ENCODE measurements at places on chromosomes 5 and 9. TPM values are rescaled to one million over a fixed set of nuclear protein-coding genes. Genes with fewer than 3 reads are reported as not detected.

PCDHGA5 gene
- 0.51 TPM for total RNA-seq

SOHLH1 gene
- not detected for total RNA-seq

PCDHGA9 gene
- total RNA-seq = 0.23 TPM

COL15A1 gene
- total RNA-seq = not detected

GRCh38 chr9:77960356-77961153 lies 71.1 kb downstream of the GNAQ start:
- H3K4me3 ChIP-seq = no peak overlapping the region
- no peak for DNase-seq
- no peak overlapping the region for H3K27ac ChIP-seq

DNA sequence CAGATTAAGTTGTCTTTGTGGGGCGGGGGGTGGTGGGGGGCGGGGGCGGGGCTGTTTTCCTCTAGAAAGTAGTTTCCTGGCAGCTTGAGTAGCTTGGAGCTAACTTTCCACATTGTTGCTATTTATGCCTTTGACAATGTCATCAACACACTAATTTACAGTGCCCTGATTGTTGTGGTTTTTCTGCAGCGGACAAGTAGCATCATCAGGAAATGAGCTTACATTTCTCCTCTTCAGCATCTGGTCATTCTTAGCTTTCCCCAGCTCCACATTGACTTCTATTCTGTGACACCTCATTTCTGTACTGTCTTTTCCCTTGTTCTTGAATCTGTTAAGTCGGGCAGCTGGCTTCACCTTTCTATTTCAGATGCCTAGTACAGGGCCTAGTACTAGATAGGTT lies 112.3 kb upstream of the RAD23B start:
- no peak for DNase-seq
- no peak overlapping the region for H3K4me3 ChIP-seq
- peaks cover 3% of the 10 kb centered on the region for H3K27me3 ChIP-seq
- peaks cover 25% of the 10 kb centered on the region for H3K4me1 ChIP-seq

DNA sequence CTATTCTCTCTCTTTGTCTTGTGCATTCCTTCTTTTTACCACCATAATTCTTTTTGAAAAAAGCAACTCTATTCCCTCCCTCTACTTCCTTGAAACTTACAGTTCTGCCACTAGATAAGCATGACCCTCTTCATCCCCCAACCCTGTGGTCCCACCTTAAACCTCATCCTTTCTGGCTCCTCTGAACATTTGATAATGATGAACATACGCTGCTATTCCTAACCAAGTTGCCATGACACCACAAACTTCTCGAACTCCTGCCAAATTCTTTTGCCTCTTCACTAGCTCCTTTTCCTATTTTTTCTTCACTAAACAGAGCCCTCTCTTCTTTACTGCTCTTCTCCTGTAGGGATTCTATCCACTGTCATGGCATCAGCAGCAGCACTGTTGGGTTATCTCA lies 57.1 kb downstream of the MOCS2 start:
- peaks cover 15% of the 10 kb centered on the region for H3K27me3 ChIP-seq
- H3K4me3 ChIP-seq = no peak overlapping the region
- H3K27ac ChIP-seq = no peak overlapping the region
- peaks cover 2% of the 10 kb centered on the region for H3K4me1 ChIP-seq
- peaks cover 17% of the 10 kb centered on the region for H3K36me3 ChIP-seq

GRCh38 chr9:85723215-85723614 lies 18.5 kb downstream of the AGTPBP1 start:
- H3K36me3 ChIP-seq = peaks cover 34% of the 10 kb centered on the region
- H3K4me1 ChIP-seq = peaks cover 21% of the 10 kb centered on the region
- H3K4me3 ChIP-seq = no peak overlapping the region
- peak; percentile 43 for DNase-seq
- H3K27ac ChIP-seq = no peak overlapping the region
- no peaks in the 10 kb centered on the region for H3K27me3 ChIP-seq

DNA sequence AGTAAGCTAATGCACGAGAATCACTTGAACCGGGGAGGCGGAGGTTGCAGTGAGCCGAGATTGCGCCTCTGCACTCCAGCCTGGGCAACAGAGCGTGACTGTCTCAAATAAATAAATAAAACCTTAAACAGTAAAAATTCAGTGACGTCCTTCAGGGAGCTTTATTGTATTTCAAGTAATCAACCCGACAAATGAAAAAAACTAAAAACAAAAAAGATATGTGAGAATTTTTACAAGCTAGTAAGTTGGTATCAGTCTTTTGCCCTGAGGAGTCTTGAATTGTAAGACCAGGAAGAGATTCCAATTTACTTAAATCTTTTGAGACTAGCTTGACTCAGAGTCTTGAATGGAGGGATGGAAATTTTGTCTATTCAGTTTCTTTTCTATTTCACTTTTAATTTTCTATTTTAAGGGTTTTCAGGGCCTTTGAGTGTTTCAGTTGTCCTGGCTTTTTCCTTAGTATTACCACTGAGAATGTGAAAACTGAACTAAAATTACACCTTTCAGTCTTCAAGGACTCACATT lies 126.0 kb upstream of the DHFR start:
- H3K4me1 ChIP-seq = peaks cover 25% of the 10 kb centered on the region
- no peaks in the 10 kb centered on the region for H3K27me3 ChIP-seq
- DNase-seq = no peak
- H3K27ac ChIP-seq = no peak overlapping the region

- H3K36me3 ChIP-seq = no peaks in the 10 kb centered on the region
- no peaks in the 10 kb centered on the region for H3K4me1 ChIP-seq
- H3K4me3 ChIP-seq = no peak overlapping the region
- no peak for DNase-seq
- H3K27ac ChIP-seq = no peak overlapping the region
Measured at GRCh38 chr5:144196612-144197011, 25.9 kb downstream of the KCTD16 start.

- H3K27me3 ChIP-seq = no peaks in the 10 kb centered on the region
- peaks cover 9% of the 10 kb centered on the region for H3K36me3 ChIP-seq
- no peak overlapping the region for H3K4me3 ChIP-seq
Measured at GRCh38 chr9:83933790-83934189, 12.6 kb upstream of the KIF27 start.

DNA sequence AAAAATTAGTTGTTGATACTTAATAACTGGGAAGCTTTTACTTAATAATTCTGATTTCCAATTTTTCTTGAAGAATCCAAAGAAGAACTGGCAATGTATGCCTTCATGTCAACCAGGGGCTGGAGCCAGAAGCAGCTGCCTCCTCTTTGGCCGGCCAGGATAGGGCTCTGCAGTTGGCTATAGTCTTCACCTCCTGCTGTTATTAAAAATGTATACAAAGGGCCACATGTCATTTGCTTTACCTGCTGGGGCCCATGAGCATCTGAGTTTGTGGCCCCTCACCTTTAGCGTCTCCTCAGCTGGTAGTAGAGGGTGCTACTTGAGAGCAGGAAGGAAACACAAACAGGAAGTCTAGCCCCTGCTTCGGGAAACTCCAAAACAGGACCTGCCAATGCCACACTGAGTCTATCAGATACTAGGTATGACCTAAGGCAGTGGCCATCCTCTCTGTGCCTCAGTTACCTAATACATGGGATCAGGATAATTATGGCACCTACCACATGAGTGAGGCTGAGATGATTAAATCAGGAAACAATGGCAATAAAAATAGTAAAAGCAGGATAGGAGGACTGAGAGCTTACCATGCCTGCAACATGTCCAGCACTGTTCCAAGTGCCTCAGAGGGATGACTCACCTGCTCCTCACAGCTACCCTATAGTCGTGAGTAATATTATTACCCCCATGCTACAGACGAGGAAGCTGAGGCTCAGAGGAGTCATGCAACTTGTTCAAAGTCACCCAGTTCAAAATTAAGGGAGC lies 21.3 kb downstream of the CCDC69 start:
- H3K4me3 ChIP-seq = no peak overlapping the region
- no peak for DNase-seq
- H3K27ac ChIP-seq = peak overlapping the region; percentile 63
- H3K36me3 ChIP-seq = peaks cover 37% of the 10 kb centered on the region
- H3K4me1 ChIP-seq = peaks cover 21% of the 10 kb centered on the region
- H3K27me3 ChIP-seq = no peaks in the 10 kb centered on the region

GRCh38 chr5:61381968-61382367 lies 49.9 kb downstream of the ZSWIM6 start:
- no peak overlapping the region for H3K27ac ChIP-seq
- H3K36me3 ChIP-seq = no peaks in the 10 kb centered on the region
- H3K4me1 ChIP-seq = no peaks in the 10 kb centered on the region
- H3K4me3 ChIP-seq = no peak overlapping the region
- DNase-seq = no peak

- peaks cover 5% of the 10 kb centered on the region for H3K36me3 ChIP-seq
- H3K4me1 ChIP-seq = peaks cover 17% of the 10 kb centered on the region
- H3K27me3 ChIP-seq = no peaks in the 10 kb centered on the region
- no peak overlapping the region for H3K27ac ChIP-seq
- H3K4me3 ChIP-seq = no peak overlapping the region
Measured at GRCh38 chr5:131222731-131223130, 41.1 kb upstream of the CDC42SE2 start.

DNA sequence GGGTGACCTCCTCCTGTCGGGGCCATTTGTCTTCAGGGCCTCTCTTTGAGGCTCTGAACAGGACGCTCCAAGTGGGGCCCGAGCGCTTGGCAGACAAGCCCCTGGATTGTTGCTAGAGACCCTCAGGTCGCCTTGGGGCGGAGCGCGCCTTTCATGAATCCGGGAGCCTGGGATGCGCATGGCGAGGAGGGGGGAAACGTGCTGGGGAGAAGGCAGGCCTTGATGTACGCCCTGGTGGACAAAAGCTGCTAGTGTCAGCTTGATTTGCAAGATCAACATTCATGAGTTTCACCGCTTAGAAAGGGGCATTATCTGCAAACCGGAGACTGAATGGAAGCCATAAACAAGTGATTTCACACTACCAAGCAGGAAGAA lies 226.3 kb downstream of the SMARCA2 start:
- H3K4me1 ChIP-seq = peaks cover 11% of the 10 kb centered on the region
- H3K27me3 ChIP-seq = peaks cover 34% of the 10 kb centered on the region
- no peak overlapping the region for H3K27ac ChIP-seq
- no peaks in the 10 kb centered on the region for H3K36me3 ChIP-seq

DNA sequence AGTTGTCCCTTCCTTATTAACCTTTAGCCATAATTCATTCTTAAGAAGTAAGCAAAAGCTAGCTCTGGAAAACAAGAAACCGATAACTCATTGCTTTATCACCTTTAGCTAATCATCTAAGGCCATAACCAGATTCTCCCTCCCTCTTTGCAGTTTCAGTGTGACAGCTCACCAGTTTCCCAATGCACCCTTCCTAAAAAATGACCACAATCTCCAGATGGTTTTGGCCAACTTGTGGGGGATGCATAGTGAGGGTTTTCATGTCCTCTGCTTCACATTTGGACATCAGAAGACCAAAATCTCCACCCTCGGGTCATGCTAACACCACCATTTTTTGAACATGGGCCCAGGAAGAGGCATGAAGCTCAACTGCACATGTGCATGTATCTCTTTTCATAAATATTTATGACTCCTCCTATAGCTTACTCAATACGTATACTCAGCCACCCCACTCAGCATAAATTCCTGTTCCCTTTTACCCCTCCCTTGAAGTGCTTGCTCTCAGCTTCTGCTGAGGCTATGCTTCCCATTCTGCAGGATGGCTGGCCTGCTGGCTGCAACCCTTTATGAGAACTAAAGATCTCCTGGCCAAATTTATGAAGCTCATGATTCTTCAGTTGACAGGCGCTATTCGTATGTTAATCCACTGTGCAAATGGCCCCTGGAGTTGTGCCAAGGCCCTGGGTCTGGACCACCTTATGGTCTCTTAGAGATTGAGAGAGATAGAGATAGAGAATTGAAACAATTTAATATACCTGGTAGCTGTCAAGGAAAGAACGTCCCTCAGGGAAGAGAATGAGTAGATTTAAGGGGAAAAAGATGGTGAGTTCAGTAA lies 14.8 kb downstream of the PPP3R2 start:
- H3K36me3 ChIP-seq = no peaks in the 10 kb centered on the region
- DNase-seq = no peak
- no peak overlapping the region for H3K4me3 ChIP-seq
- H3K27ac ChIP-seq = no peak overlapping the region

DNA sequence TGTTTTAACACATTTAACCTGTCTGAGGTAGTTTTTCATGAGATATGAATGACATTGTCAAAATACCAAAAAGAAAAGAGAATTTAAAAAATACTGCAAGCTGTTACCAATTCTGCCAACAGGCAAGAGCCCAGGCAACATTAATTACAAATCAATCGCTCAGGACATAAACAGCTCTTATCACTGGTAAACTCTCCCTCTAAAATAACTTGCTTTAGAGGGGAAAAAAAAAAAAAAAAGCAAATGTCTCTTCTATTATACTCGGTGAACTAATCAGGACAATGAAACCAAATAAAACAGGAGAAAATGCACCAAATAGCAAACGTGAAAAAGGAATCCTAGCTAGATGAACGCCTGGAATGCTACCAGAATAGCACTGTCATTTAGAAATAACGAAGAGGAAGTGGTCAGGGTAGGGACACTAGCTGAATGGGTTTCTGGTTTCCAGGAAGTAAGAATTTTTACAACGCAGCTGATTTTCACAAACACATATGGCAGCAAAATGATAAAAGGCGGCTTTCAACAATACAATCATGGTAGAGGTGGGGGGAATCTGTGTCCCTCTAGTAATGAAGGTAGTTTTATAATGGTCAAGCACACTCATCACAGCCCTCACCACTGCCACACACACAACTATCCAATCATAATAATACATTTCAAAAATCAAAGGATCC lies 94.9 kb downstream of the DENND1A start:
- no peak for DNase-seq
- H3K4me1 ChIP-seq = peaks cover 17% of the 10 kb centered on the region
- H3K27me3 ChIP-seq = peaks cover 2% of the 10 kb centered on the region
- peaks cover 6% of the 10 kb centered on the region for H3K36me3 ChIP-seq
- no peak overlapping the region for H3K27ac ChIP-seq

GRCh38 chr9:23774266-23774665 lies 51.8 kb downstream of the ELAVL2 start:
- no peaks in the 10 kb centered on the region for H3K4me1 ChIP-seq
- H3K36me3 ChIP-seq = no peaks in the 10 kb centered on the region
- H3K27me3 ChIP-seq = no peaks in the 10 kb centered on the region
- no peak overlapping the region for H3K4me3 ChIP-seq
- H3K27ac ChIP-seq = no peak overlapping the region
- DNase-seq = no peak

DNA sequence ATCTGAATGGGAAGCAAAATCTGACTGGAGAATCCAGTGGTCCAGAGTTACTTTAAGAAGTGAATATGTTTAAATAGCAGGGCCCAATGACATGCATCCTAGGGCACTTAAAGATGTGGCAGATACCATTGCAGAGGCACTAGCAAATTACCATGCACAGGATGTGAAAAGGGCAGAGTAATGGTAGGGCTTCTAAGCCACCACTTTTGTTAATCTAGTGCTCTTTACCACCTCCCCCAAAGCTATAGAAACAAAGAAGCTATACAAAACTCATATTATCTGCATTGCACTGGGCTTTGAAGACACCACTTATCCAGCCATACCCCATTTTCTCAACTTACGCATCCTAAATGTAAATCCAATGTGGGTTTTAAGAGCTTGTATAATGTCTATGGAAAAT lies 81.2 kb downstream of the ZCCHC7 start:
- H3K4me1 ChIP-seq = peaks cover 45% of the 10 kb centered on the region
- no peak overlapping the region for H3K4me3 ChIP-seq
- no peak overlapping the region for H3K27ac ChIP-seq
- no peaks in the 10 kb centered on the region for H3K27me3 ChIP-seq
- no peak for DNase-seq

GRCh38 chr5:148491015-148491792 lies 107.4 kb downstream of the FBXO38 start:
- DNase-seq = no peak
- no peaks in the 10 kb centered on the region for H3K36me3 ChIP-seq
- no peak overlapping the region for H3K27ac ChIP-seq
- no peaks in the 10 kb centered on the region for H3K4me1 ChIP-seq
